ENCODE measurements at places on chromosomes 4 and X.

- no peak for DNase-seq
These were observed 593 bp upstream of the JAKMIP1 start for GRCh38 chr4:6200922-6201362.

DNA sequence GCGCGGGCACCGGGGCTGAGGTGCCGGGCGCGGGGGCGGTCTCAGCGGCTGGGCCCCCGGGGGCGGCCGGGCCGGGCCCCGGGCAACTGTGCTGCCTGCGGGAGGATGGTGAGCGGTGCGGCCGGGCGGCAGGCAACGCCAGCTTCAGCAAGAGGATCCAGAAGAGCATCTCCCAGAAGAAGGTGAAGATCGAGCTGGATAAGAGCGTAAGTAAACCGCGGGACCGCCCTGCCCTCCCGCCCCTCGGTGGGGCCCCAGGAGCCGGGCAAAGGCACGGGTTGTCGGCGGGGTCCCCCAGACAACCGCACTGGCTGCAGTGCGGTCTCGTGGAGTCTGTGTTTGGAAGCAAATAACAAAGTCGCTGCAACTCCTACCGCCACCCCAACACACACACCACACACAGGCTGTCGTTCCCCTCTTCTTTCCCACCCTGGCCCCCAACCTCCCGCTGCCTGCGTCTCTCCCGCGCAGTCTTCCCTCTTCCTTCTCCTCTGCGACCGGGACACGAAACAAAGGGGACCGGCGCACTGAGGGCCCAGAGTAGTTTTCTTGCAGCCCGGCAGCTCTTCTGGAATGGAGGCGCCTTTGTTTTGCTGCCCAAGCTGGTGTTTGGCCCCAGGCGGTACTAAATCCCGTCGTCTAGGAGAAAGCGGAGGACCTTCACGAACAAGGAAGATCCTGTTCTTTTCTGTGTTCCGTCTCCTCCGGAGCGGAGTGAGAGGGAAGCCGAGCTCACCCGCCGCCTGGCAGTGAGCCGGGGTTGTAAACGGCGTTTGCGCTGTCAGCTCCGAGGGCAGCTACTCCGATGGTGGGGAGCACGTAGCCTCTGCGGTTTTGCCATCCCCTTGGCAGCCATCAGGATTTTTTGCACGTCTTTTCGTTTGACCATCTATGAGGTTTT lies 788 bp downstream of the SAP30 start:
- no peak for DNase-seq

- no peak for DNase-seq
These were observed 148.9 kb downstream of the ADAM29 start for GRCh38 chr4:175066923-175067627.

GRCh38 chr4:149048451-149049143 lies 606.4 kb upstream of the NR3C2 start:
- no peak for DNase-seq

DNA sequence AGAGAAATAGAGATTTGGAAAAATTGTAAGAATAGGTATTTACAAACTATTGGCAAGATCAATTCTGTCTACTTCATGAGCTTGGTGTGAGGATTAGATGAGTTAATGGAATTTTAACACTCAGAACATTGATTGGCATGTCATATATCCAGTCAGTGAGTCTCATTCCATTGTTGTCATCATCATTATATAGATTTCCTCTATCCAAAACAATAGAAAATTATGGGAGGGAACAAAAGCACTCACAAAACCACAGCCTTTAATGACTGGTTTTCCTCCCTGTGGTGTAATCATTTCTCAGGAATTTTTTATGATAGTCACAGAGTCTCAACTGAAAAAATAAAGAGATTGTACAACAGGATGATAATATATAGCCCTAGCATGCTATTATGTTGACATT lies 21.1 kb downstream of the KLHL5 start:
- DNase-seq: no peak

DNA sequence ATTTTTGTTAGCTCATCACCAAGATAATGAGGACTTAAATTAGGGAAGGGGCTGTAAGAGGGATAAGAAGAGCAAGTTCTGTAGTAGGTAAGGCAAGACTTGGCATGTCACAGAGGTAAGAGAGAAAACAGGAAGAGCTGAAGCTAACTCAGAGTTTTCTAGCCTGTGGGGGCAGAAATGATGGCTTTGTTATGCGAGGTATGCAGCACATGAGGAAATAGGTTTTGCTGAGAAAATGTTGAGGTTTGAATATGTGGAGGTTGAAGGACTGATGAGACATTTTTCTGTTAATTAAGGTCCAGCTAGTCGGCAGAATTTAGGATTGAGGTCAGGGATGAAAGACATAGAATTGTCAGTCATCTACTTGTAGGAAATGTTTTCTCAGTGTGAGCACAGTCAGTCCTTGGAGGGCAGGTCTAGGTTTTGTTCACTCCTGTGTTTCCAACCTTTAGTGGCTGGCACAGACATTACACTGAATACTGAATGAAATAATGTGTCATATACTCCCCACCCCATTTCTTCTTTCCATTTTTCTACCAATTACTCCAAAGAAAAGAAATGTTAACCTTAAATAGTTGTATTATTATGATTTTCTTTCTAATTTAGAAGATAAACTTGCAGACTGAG lies 154.0 kb upstream of the AADAT start:
- DNase-seq: no peak

DNA sequence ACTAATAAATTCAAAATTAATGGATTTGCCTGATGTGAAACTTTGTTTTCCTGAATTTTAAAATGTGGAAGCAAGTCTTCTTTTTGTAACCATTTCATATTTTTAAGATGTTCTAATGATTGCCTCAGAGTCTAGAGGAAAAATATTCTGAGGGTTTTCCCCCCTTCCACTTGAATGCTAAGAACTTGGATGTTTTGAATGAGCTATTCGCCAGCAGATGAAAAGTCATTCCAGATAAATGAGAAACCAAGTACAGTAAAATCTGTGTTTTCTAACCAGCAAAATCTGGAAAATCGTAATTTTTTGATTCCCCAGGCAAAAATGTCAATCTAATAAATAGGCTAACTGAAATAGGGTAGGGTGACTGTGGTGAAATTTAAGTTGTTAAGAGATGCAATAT lies 45.6 kb downstream of the SLIT2 start:
- DNase-seq: no peak

GRCh38 chrX:7515681-7516413 lies 327.1 kb upstream of the VCX start:
- DNase-seq: no peak

- DNase-seq: no peak
These were observed 142.2 kb downstream of the SH2D1A start for GRCh38 chrX:124488412-124489161.
